ENCODE measurements at places on chromosomes 2 and 18.

- DNase-seq: no peak
Observed at GRCh38 chr2:130957915-130958314, 121.2 kb downstream of the ARHGEF4 start.

DNA sequence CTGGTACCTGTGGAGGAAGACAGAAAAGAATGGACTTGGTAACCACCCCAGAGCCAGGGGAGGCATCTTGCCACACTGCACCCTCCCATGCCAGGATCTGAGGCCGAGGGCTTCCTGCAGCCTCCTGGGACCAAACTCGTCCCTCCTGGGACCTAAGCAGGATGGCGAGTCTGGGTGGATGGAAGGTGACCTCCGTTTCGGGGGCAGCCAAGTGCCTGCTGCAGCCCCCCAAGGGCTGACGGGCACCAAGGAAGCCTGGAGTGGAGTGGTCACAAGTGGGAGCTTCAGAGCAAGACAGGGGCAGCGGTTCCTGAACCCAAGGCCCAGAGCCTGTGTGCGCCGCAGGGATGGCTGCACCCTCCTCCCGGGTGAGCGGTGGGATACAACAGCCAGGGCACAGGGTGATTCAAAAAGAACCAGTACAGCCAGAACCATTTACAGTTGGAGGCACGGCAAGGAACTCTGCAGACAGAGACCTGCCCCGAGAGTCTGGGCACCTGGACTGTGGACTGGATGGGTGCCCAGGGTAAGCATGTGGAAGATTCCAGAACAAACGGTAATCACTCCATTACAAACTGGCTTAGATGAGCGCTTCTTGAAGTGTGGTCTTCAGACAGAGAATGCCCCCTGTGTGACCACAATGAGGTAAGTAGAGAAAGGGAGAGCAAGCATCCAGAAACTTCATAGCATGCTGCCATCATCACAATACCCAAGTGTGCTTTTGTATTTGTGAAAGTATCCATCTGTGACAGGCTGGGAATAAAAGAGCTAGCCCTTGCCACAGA, 12.1 kb downstream of the HS1BP3 start:
- DNase-seq: no peak

DNA sequence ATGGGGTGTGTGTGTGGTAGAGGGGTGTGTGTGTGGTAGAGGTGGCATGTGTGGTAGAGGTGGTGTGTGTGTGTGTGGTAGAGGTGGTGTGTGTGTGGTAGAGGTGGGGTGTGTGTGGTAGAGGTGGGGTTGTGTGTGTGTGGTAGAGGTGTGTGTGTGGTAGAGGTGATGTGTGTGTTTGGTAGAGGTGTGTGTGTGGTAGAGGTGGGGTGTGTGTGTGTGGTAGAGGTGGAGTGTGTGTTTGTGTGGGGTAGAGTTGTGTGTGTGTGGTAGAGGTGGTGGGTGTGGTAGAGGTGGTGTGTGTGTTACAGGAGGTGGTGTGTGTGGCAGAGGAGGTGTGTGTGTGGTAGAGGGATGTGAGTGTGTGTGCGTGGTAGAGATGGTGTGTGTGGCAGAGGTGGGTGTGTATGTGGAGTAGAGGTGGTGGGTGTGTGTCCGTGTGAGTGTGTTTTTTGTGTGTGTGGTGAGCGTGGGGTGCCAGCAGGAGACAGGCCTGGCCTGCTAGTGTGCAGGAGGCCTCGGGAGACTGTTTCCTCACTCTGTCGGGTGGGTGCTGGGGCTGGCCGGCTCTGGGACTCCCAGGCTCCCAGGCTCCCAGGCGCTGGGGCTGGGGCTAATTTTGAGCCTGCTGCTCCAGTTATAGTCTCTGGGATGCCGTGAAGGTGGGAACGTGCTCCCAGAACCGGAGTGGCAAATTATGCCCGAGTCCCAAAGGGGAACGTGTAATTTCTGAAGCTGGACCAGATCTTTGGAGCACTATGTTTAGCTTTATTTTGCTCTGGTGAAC, 165.2 kb downstream of the DYSF start:
- peak; percentile 3 for DNase-seq

- DNase-seq: no peak
Observed at GRCh38 chr18:74651327-74652128, 53.9 kb downstream of the ZNF407 start.

GRCh38 chr2:222167762-222168161, 131.0 kb downstream of the PAX3 start:
- no peak for DNase-seq

DNA sequence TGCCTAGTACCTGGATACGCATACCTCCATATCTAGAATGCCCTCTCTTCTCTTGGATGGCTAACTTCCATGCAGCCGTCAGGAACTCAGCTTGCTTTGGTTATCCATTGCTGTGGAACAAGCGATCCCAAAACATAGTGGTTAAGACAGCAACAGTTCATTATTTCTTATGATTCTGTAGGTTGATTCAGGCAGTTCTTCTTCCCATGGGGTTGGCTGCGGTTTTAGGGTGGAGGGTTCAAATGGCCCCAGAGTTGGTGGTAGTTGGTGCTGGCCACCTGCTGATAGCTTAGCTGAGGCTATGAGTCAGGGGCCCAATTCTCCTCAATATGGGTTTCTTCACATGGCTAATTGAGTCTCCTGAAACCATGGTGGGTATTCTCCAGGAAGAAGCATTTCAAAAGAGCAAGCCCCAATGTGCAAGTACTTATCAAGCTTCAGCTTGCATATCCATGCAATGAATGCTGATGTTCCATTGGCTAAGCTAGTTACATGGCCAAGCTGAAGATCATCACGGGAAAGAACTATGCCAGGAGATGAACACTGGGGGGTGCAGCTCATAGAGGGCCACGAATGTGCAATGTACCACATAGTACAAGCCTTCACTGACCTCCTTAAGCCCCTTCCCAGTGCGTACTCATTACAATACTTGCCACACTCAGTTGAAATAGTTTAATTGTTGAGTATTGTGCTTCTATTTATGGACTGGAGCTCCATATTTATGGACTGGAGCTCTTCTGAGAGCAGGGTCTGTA, 10.0 kb upstream of the RHOB start:
- DNase-seq: no peak

- no peak for DNase-seq
Observed at GRCh38 chr18:58565021-58565420, 63.9 kb downstream of the ALPK2 start.

- DNase-seq: no peak
Observed at GRCh38 chr2:21646345-21646744, 522.6 kb downstream of the TDRD15 start.

GRCh38 chr2:177263451-177264208, 897 bp downstream of the NFE2L2 start:
- DNase-seq: peak; percentile 95

GRCh38 chr2:42359304-42359964, 1.6 kb downstream of the COX7A2L start:
- no peak for DNase-seq

GRCh38 chr2:142756430-142756829, 121.0 kb upstream of the KYNU start:
- DNase-seq: no peak

DNA sequence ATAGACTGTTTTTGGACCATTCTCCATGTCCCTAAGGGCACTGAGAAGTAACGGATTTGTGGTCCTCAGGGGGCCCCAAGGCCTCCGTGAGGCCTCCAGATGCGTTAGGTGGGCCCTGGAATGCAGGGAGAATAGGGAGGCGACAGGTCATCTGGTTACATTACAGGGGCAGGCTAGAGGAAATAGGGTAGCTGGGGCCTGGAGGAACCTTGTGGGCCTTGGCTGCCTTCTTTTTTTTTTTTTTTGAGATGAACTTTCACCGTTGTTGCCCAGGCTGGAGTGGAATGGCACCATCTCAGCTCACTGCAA, 28.9 kb downstream of the ZFP36L2 start:
- no peak for DNase-seq

DNA sequence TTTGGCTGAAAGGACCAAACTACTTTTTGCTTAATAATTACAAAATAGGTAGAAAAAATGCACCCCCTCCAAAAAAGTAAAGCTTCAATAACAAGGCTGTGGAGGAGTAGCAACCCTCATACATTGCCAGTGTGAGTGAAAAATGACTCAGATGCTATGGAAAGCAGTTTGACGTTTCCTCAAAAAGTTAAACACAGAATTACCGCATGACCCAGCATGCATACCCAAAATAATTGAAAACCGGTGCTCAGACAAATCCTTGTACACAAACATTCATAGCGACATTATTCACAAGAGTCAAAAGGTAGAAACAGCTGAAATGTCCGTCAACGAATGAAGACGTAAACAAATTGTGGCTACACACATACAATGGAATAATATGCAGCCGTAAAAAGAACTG, 38.8 kb upstream of the DAPL1 start:
- DNase-seq: no peak

DNA sequence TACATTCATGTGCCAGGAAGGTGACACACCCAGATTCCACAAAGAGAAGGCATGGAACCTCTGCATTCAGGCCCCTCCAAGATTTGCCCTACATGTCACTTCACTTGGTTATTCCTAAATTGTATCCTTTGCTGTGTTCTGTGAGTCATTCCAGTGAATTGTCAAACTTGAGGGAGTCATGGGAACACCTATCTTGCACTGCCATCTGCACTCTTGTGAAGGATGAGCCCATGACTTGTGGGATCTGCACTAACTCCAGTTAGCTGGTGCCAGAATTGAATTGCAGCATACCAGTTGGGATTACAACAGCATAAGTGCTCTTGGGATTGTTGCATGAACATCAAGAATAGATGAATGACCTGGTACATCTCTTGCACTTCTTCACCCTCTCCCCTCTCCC, 1288.0 kb upstream of the ZEB2 start:
- no peak for DNase-seq

- peak; percentile 21 for DNase-seq
Observed at GRCh38 chr2:111930875-111931274, 32.5 kb downstream of the MERTK start.

DNA sequence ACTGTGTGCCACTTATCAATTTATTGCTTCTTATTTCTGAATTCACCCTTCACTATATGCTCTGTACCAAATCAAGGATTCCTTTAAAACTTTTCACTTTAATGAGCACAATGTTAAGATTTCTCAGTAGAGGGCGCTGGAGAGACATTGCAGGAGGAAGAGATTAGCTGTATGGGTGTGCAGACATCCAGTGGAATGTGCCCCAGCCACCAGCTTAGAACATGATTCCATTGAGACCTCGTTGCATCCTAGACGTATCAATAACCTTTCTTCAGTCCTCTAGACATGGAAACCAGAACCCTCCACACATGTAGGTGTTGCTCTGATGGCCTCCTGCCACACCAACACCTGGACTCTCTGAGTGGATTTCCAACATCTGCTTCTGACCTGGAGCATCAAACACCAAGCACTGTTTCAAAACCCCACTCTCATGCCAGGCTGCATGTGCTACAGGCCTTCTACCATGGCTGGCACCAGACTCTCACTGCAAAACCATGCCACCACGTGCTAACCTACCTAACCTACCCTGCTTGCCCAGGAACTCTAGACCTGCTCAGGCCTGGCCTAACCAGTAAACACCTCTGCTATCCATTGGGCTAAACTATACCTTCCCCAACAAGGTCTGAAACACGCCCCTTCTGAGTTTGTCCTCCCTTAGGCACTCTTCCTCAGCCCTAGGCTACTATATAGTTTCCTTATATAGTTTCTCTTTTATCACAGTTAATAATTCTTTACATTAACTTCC, 633.2 kb upstream of the PKDCC start:
- DNase-seq: no peak

GRCh38 chr2:54644236-54644635, 79.2 kb upstream of the EML6 start:
- no peak for DNase-seq

DNA sequence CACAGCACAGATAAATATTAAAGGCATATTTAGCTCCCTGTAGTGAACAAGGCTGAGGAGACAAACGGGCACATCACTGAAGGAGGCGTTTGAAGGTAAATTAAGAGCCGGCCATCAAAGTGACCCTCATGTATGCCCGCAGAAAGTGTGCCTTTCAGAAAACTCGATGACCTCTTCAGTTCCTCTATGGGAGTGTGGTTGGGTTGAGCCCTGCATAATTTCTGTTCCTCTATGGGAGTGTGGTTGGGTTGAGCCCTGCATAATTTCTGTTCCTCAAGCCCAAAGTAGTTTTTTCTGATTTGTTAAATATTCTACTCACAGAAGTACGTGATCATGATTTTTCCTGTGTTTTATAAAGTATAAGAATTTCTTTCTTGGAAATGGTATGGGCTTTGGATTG, 568.5 kb downstream of the TSN start:
- no peak for DNase-seq

DNA sequence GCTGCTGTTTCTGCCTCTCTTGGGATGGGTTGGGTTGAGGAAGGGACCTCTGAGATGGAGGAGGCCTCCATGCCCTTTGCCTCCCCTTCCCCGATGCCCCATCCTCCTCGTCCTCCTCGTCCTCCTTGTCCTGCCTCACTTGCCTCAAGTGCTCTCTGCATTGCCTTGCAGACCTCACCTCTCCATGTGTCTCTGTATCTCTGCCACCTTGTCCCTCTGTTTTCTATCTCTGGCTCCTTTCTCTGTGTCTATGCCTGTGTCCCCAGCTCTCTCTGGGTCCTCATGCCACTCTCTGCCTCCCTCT, 87.5 kb downstream of the MCFD2 start:
- no peak for DNase-seq

DNA sequence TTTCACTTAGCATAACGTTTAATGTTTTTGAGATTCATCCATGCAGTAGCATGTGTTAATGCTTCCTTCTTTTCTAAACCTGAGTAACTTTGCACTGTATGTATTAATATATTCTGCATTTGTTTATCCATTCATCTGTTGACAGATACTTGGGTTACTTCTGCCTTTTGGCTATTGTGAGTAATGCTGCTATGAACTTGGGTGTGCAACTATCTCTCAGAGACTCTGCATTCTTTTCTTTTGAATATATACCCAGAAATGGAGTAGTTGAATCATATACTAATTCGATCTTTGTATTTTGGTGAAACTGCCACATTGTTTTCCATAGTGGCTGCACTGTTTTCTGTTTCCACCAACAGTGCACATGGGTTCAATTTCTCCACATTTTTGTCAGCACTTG, 128.3 kb downstream of the SH3BP4 start:
- no peak for DNase-seq

DNA sequence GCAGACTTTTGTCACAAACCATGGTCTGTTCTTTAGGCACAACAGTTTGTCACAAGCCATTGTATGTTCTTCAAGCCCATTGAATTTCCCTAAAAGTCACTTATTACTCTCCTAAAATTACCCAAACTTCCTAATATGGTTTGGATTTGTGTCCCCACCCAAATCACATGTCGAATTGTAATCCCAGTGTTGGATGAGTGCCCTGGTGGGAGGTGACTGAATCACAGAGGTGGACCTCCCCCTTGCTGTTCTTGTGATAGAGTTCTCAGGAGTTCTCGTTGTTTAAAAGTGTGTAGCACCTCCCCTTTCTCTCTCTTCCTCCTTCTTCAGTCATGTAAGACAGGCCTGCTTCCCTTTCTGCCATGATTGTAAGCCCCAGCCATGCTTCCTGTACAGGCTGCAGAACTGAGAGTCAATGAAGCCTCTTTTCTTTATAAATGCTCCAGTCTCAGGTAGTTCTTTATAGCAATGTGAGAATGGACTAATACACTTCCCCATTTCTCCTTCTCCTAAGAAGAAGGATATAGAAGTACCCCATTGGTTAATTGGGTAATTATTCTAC, 11.2 kb upstream of the GYPC start:
- DNase-seq: no peak

All from activated CD4-positive, alpha-beta memory T cell treated with anti-CD3 and anti-CD28 coated beads, Interleukin-2, amount 10 ng/mL, durations not matched to agents 7 days and 5 days (primary cell).